Tongue (tissue), 3 donors: ENCODE measurements at places on chromosomes 7 and 10.

- DNase-seq, result no peak
Measured at GRCh38 chr7:101990811-101991418, 173.5 kb downstream of the CUX1 start.

DNA sequence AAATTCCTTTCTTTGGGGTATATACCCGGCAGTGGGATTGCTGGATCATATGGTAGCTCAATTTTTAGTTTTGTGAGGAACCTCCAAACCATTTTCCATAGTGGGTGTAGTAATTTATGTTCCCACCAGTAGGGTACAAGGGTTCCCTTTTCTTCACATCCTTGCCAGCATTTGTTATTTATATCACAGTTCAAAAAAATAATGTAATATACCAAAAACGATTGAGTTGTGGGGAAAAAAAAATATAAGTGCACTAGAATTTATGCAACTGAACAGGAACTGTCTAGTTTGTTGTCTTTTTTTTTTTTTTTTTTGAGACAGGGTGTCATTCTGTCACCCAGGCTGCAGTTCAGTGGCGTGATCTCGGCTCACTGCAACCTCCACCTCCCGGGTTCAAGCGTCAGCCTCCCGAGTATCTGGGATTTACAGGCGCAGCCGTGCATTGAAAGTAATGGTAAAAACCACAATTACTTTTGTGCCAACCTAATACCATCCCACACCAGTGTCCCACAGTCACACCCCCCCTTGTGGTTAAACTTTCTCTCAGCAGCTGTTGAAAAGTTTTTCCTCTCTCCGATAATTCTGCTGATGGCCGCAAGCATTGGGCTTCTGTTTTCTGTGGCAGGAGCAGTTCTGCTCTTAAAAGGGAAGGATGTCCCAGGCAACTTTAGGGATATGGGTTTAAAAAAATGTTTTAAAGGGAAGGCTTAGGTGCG is 6.8 kb upstream of the LAT2 start:
- DNase-seq, result peak; percentile 65

DNA sequence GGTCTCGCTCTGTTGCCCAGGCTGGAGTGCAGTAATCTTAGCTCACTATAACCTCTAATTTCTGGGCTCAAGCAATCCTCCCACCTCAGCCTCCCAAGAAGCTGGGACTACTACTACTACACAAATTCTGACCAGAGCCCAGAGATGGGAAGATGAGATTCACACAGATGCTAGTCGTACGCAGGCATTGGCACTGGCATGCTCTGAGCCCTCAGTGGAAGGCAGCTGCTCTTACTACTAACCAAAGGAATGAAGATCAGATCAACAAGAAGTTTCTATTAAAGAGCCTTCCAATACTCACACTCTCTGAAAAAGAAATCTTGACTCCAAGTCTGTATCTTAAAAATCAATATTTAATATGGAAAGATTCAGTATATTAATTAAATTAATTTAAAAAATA is 10.7 kb downstream of the GDF2 start:
- DNase-seq, result peak; percentile 15

DNA sequence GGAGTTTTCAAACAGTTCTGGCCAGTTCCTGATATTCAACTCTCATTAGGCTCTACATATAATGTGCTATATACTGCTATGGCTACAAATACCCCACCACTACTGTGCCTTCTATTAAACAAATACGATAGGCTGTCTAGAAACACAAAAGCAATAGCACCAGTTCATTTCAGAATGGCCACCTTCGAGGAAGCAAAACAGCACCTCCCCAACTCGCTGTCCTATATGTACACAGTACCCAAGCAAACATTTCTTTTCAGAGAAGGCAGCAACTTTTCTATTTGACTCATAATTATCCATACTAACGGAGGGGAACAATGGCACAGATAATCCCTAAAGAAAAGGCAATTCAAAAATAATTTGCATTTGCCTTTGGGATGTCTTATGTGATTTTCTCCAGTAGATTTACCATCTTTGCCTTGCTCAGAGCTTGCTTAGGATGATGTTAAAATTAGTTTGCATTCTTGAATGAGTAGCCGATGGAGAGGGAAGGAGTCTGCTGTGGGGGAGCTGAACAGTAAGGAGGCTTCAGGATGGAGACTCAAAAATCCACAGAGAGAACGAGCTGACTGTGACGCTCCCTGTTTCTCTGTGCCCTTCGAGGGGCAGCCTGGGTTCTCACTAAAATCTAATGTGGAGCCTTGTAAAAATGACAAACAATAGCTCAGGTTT is 218.7 kb downstream of the FANK1 start:
- DNase-seq, result no peak

DNA sequence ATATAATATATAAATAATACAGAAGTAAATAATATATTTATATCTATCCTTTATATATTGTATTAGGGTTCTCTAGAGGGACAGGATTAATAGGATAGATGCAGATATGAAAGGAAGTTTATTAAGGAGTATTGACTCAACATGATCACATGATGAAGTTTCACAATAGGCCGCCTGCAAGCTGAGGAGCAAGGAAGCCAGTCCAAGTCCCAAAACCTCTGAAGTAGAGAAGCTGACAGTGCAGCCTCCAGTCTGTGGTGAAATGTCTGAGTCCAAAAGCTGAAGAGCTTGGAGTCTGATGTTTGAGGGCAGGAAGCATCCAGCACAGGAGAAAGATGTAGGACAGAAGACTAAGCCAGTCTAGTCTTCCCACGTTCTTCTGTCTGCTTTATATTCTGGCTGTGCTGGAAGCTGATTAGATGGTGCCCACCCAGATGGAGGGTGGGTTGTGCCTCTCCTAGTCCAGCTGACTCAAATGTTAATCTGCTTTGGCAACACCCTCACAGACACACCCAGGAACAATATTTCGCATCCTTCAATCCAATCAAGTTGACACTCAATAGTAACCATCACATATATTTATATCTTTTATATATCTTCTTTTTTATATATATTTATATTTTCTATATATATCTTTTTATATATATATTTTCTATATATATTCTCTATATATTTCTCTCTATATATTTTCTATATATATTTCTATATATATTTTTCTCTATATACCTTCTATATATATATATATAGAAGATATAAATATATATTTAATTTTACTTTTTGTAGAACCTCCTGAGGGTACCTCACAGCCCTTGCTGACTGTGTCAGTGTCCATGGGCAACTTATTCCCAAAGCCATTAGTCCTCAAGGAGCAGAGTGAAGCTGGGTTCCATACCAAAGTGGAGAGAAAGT is 24.6 kb upstream of the AKR1B10 start:
- DNase-seq, result no peak
